ENCODE measurements at places on chromosomes 5 and 9. TPM values are rescaled to one million over a fixed set of nuclear protein-coding genes. Genes with fewer than 3 reads are reported as not detected.

DNA sequence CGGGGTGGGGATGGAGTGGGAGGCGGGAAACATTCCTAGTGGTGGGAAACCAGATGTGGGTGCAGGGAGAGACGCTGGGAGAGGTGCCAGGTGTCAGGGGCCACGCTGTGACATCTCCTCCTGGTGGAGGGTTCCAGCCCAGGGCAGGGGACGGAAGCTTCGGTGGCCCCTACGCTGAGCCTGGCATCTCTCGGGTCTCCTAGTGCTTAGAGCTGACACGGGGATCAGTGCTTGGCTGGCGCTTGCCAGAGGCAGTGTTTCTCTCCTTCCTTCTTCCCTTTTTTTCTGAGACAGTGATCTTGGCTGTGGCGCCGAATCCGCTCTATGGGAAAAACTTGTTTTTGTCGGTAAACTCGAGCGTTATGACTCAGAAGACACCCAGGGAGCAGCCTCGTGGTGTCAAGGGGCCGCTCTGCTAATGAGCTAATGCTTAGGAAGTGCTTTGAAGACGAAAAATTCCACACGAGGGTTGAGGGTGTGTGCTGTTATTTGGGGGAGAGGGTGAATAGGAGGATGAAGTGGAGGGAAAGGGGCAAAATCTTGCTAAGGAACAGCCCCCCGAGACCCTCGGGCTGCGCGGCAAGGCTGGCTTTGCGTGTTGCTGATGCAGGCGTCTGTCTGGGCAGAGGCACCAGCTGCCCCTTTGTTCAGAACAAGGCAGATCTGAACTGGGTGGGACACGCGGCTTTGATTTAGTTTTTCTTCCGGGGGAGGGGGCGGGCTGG, 20.4 kb upstream of the IER5L start:
- no peaks in the 10 kb centered on the region for H3K27me3 ChIP-seq
- peaks cover 23% of the 10 kb centered on the region for H3K4me1 ChIP-seq
- peak overlapping the region; percentile 27 for H3K27ac ChIP-seq
- H3K4me3 ChIP-seq = no peak overlapping the region
- no peak for DNase-seq

DNA sequence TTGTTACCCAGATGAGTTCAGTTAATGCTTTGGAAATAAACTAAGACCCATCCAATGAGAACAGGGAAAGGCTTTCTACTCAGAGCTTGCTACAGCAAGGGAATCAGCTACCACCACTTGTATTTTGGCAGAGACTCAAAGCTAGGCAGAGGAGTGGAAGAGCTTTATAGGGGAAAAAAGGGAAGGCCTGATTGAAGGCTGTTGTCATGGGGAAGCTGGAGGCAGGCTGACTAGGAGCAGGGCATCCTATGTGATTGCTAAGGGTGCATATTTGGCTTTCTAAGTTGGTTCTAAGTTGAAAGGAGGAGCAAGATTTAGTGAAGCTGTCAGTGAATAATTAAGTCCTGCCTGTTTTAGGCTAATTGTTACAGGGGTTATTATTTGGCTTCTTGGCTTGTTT, 115.5 kb downstream of the PTTG1 start:
- H3K36me3 ChIP-seq = no peaks in the 10 kb centered on the region
- no peak overlapping the region for H3K27ac ChIP-seq
- no peak overlapping the region for H3K4me3 ChIP-seq
- peaks cover 5% of the 10 kb centered on the region for H3K27me3 ChIP-seq
- DNase-seq = no peak
- H3K4me1 ChIP-seq = no peaks in the 10 kb centered on the region

GRCh38 chr5:59850766-59851165, 42.8 kb downstream of the PDE4D start:
- H3K36me3 ChIP-seq = no peaks in the 10 kb centered on the region
- H3K27me3 ChIP-seq = no peaks in the 10 kb centered on the region
- no peak overlapping the region for H3K27ac ChIP-seq
- no peak for DNase-seq
- H3K4me3 ChIP-seq = no peak overlapping the region

- no peak overlapping the region for H3K27ac ChIP-seq
- no peak overlapping the region for H3K4me3 ChIP-seq
- peaks cover 5% of the 10 kb centered on the region for H3K4me1 ChIP-seq
- H3K27me3 ChIP-seq = peaks cover 14% of the 10 kb centered on the region
- H3K36me3 ChIP-seq = no peaks in the 10 kb centered on the region
Measured at GRCh38 chr9:26727471-26727870, 165.1 kb downstream of the CAAP1 start.

GRCh38 chr5:158910782-158911692, 188.7 kb downstream of the EBF1 start:
- H3K27ac ChIP-seq = no peak overlapping the region
- peaks cover 23% of the 10 kb centered on the region for H3K4me1 ChIP-seq
- H3K27me3 ChIP-seq = no peaks in the 10 kb centered on the region
- H3K4me3 ChIP-seq = no peak overlapping the region
- H3K36me3 ChIP-seq = no peaks in the 10 kb centered on the region

DNA sequence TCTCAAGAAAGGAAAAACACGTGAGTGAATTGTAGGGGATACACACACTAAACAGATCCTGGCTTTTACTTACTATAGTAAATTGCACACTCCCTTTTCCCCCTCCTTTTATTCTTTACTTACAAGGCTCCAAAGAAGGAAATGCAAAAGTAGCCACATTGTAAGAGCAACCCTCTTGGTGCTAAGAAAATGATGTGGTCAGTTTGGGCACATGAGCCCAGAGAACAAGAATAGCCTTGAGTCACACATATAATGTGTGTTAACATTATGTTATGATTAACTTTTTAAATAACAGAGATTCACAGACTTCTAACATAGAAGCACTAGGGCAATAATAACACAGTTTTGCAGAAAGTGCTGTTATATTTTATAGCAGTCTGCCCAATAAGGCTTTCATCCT, 48.5 kb downstream of the PCSK5 start:
- DNase-seq = no peak
- no peak overlapping the region for H3K4me3 ChIP-seq
- no peaks in the 10 kb centered on the region for H3K36me3 ChIP-seq
- no peaks in the 10 kb centered on the region for H3K4me1 ChIP-seq

DNA sequence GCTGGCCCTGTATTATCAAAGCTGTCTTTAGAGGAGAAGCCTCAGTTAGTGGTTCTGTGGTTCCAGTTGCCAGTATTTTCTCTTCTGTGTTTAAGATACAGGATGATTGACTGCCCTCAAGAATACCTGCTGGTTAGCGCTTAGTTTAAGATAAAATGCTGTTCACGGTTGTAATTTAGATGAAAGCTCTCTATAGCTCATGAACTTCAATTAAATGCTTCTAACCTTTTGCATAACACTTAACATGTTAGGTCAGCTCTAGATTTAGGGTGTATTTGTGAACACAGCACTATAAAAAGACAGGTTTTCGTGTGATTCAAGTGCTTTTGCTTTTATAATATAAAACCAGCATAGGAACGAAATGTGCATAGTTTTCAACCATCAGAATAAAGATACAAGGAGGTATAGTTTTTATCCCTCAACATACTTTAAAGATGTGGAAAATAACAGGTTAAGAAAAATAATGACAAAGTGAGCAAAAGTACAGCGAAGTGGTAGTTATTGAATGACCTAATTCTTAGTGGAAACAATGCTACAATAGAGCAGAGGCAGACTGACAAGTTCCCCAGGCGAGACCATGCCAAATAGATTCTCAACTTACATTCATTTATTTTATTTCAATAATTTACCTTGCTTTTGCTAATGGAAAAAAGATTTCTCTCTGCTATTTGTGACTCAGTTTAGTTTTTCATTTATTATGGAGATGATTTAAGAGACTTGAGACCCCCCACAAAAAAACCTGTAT, 602.6 kb upstream of the DMAC1 start:
- H3K27ac ChIP-seq = no peak overlapping the region
- H3K4me1 ChIP-seq = peaks cover 13% of the 10 kb centered on the region
- H3K36me3 ChIP-seq = peaks cover 2% of the 10 kb centered on the region
- no peak overlapping the region for H3K4me3 ChIP-seq
- H3K27me3 ChIP-seq = no peaks in the 10 kb centered on the region
- DNase-seq = no peak

GRCh38 chr9:91768507-91768906, 181.5 kb downstream of the ROR2 start:
- peaks cover 10% of the 10 kb centered on the region for H3K36me3 ChIP-seq
- no peak overlapping the region for H3K27ac ChIP-seq
- H3K4me1 ChIP-seq = peaks cover 6% of the 10 kb centered on the region

GRCh38 chr5:51391175-51391574, 7.9 kb downstream of the ISL1 start:
- H3K36me3 ChIP-seq = peaks cover 2% of the 10 kb centered on the region
- H3K27ac ChIP-seq = no peak overlapping the region
- no peaks in the 10 kb centered on the region for H3K4me1 ChIP-seq
- peak overlapping the region; percentile 14 for H3K4me3 ChIP-seq
- DNase-seq = no peak

DNA sequence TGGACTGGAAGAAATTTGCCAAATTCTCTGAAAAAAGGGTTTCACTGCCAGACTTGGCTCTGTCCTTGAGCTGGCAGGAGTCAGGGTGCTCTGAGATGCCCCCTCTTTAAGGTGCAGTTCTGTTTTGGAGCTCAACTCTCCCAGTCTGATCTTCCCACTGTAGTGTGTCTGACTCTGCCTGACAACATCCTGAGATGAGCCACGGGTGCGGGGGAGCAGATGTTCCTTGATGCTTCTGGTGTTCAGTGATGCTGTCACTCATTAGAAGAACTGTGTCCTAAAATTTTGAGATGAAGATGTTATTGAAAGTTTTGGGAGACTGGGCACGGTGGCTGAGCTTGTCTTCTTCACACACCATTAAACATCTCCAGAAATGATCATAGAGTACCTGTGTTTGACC, 78.2 kb downstream of the BASP1 start:
- H3K27ac ChIP-seq = peak overlapping the region; percentile 20
- H3K36me3 ChIP-seq = no peaks in the 10 kb centered on the region
- no peak for DNase-seq
- H3K4me1 ChIP-seq = peaks cover 7% of the 10 kb centered on the region

GRCh38 chr5:157384971-157385709, 74.9 kb upstream of the NIPAL4 start:
- DNase-seq = no peak
- H3K4me1 ChIP-seq = peaks cover 29% of the 10 kb centered on the region

GRCh38 chr5:79513704-79514390, at the start of gene HOMER1:
HOMER1 (minus strand) TSS chr5:79514134; CDS start chr5:79512774, 1,360 bp downstream.
- H3K27ac ChIP-seq = peak within 1 kb of the TSS; percentile 100
- H3K4me1 ChIP-seq = peaks cover 57% of the 10 kb centered on the region
- peak; percentile 74 for DNase-seq
- no peaks in the 10 kb centered on the region for H3K36me3 ChIP-seq

DNA sequence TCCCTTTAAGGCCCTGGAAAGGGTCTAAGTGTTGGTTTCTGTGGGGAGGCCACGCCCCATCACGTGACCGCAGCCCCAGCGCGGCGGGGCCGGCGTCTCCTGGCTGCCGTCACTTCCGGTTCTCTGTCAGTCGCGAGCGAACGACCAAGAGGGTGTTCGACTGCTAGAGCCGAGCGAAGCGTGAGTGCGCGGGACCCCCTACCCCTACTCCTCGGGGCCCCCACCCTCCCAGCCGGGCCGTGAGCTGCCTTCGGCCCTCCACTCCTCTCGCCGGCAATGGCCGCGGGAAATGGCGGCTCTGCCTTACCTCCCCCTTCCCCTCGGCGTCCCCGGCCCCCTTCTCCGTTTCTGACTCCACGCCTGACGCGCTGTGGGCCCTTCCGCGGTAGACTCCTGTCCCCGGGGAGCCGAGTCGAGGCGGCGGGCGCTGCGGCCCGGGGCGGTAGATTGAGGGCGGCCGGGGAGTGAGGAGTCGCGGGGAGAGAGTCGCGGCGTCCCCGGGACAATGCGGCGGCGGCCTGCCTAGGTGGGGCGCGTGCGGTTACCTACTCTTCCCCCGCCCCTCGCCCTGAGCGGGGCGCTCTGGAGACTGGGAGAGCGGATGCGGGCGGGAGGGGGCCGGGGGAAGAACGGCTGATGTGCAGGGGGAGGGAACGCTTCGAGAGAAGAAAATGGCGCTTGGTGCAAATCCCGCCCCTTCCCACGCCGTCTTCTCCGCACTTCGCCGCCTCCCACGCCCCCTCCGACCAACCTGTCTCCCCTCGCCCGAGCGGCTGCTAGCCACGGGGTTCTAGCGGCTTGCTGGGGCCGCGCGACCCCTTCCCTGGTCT, at the start of gene SUB1:
SUB1 (plus strand) TSS at position 112 of the 830 bp plus-strand sequence. CDS start 2,956 bp downstream, outside the sequence.
- H3K4me1 ChIP-seq = peaks cover 42% of the 10 kb centered on the region
- peak within 1 kb of the TSS; percentile 97 for H3K4me3 ChIP-seq
- DNase-seq = peak; percentile 84
- H3K27ac ChIP-seq = peak within 1 kb of the TSS; percentile 99
- H3K27me3 ChIP-seq = no peaks in the 10 kb centered on the region

GRCh38 chr9:82895822-82896110, 167.2 kb downstream of the RASEF start:
- H3K27me3 ChIP-seq = no peaks in the 10 kb centered on the region
- H3K4me3 ChIP-seq = no peak overlapping the region
- no peak for DNase-seq
- H3K4me1 ChIP-seq = no peaks in the 10 kb centered on the region
- H3K36me3 ChIP-seq = no peaks in the 10 kb centered on the region

DNA sequence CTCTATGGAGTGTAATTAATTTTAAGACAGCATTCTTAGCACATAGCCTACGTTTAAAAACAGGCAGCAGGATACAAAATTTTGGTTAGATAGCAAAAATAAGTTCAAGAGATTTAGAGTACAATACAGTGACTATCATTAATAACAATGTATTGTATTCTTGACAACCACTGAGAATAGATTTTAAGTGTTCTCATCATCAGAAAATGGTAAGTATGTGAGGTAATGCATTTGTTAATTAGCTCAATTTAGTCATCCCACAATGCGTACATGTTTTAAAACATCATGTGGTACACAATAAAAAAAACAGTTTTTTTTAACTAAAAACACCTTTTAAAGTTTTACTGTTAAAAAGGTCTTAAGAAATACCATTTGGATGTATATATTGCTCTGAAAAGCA, 94.2 kb downstream of the MUSK start:
- H3K36me3 ChIP-seq = peaks cover 4% of the 10 kb centered on the region
- H3K27ac ChIP-seq = no peak overlapping the region
- no peak overlapping the region for H3K4me3 ChIP-seq

Gene PARP8
- 39.7 TPM for total RNA-seq

Gene TNC
- 0.30 TPM for total RNA-seq

Gene ALDOB
- not detected for total RNA-seq

Gene RALGPS1
- total RNA-seq = 11.7 TPM

Gene CDKN2B-AS1
- total RNA-seq = 0.21 TPM

Gene P4HA2
- total RNA-seq = 11.3 TPM

Gene PCDHGC4
- total RNA-seq = 15.9 TPM

Gene HDHD3
- total RNA-seq = 13.4 TPM

Gene CDH9
- 0.14 TPM for total RNA-seq

Gene CYLC2
- not detected for total RNA-seq

Gene VCAN
- 234 TPM for total RNA-seq

Gene DMRT3
- total RNA-seq = not detected

Gene SCAI
- total RNA-seq = 15.2 TPM

Gene PROB1
- total RNA-seq = 2.2 TPM

Gene NPR3
- total RNA-seq = 8.5 TPM

Gene PCDHA6
- 12.1 TPM for total RNA-seq

Data from neural crest cell (in vitro differentiated cells).